ENCODE measurements at places on chromosomes 12 and 14.

GRCh38 chr12:84495711-84496110 is 416.9 kb downstream of the SLC6A15 start:
- H3K4me1 ChIP-seq = no peaks in the 10 kb centered on the region
- H3K27me3 ChIP-seq = no peaks in the 10 kb centered on the region
- no peak overlapping the region for H3K4me3 ChIP-seq
- no peaks in the 10 kb centered on the region for H3K36me3 ChIP-seq
- H3K27ac ChIP-seq = no peak overlapping the region

GRCh38 chr12:53803703-53804102 is 51.9 kb upstream of the CISTR start:
- peaks cover 69% of the 10 kb centered on the region for H3K27me3 ChIP-seq
- no peaks in the 10 kb centered on the region for H3K36me3 ChIP-seq
- H3K4me3 ChIP-seq = no peak overlapping the region
- peaks cover 7% of the 10 kb centered on the region for H3K4me1 ChIP-seq
- no peak overlapping the region for H3K27ac ChIP-seq

DNA sequence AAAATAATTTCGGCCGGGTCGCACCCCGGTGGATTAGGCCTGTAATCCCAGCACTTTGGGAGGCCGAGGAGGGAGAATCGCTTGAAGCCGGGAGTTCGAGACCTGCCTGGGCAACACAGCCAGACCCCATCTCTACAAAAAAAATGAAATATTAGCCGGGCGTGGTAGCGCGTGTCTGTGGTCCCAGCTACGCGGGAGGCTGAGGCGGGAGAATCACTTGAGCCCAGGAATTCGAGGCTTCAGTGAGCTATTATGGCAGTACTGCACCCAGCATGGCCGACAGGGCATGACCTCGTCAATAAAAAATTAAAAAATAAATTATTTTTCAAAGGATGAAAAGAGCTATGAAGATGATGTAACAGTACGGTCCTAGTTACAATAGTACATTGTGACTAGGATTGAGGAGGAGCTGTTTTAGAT is 523 bp downstream of the GTF2H3 start:
- H3K36me3 ChIP-seq = peaks cover 11% of the 10 kb centered on the region
- DNase-seq = no peak
- H3K4me3 ChIP-seq = peak overlapping the region; percentile 92
- H3K27me3 ChIP-seq = no peaks in the 10 kb centered on the region
- H3K4me1 ChIP-seq = peaks cover 15% of the 10 kb centered on the region

DNA sequence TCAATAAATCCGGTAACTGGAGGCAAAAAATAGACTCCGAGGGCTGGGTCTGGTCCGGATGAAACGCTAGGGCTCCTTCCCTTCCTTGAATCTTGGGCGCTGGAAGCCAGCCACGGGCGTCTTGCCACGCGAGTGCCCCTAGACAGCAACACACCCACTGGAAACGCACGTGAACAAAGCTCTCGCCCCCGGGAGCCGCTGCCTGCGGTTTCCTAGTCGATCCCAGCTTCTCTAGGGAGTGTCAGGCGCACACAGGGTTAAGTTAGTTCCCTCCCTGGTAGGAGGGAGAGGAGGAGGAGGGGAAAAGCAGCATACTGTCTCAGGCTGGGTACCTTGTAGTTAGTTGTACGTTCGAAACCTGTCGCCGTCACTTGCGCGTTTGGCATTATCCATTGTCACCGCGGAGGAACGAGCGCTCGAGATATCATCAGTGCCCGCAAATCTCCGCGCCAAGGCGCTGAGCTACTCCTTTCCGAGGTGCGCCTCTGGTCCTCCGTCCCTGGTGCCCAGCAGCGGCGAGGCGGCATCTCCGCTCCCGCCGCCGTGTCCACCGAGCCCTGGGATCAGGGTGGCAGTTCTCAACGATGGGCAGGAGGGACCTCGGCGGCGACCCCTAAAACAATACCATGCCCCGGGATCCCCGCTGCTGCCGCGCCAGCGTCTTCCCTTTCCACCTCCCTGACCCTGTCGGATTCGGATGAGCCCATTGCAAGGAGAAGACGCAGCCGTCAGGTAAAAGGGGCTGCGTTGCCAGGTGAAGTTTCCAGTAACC is at the start of gene FLRT2:
Gene FLRT2, plus strand, starts transcription at position 342 of the 772 bp plus-strand sequence. CDS start 91,371 bp downstream, outside the sequence.
- H3K4me1 ChIP-seq = peaks cover 43% of the 10 kb centered on the region
- H3K4me3 ChIP-seq = peak within 1 kb of the TSS; percentile 93
- H3K27ac ChIP-seq = peak within 1 kb of the TSS; percentile 91
- H3K27me3 ChIP-seq = no peaks in the 10 kb centered on the region
- H3K36me3 ChIP-seq = no peaks in the 10 kb centered on the region

DNA sequence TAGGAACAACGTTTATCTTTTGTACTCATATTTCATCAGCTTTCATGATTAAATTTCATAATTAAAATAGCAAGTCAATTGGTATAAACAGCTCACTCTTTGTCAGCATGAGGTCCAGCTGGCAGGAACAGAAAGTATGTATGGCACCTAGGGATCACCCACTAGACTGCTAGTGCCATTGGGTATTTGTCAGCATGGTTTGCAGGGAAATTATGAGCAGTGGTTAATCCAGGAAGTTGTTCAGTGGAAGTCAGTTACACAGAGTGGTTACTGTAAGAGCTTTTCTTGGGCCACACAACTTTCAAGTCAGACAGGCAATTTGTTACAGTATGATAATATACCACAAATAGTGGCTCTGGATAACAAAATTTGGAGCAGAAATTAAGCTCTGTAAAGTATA is 340.3 kb upstream of the RGS6 start:
- H3K27ac ChIP-seq = peak overlapping the region; percentile 26
- DNase-seq = no peak

All from mesothelial cell of epicardium (in vitro differentiated cells).